Fibroblast of villous mesenchyme (primary cell): ENCODE measurements at places on chromosomes 7 and 10. TPM values are rescaled to one million over a fixed set of nuclear protein-coding genes. Genes with fewer than 3 reads are reported as not detected.

NPY4R gene
- total RNA-seq = under 0.01 TPM in 1 of 2 replicates, not detected in the other

PDZD7 gene
- 1.7 and 1.9 TPM in 2 replicates for total RNA-seq

BTBD16 gene
- total RNA-seq = not detected in 2 replicates

VWA2 gene
- under 0.01 TPM in 1 of 2 replicates, not detected in the other for total RNA-seq

SCART1 gene
- total RNA-seq = 2.6 and 4.2 TPM in 2 replicates
